ENCODE measurements at places on chromosomes 2 and 18. TPM values are rescaled to one million over a fixed set of nuclear protein-coding genes. Genes with fewer than 3 reads are reported as not detected.
A peak's percentile ranks its signal among the peaks of the same experiment; 100 is the strongest.

- no peak for DNase-seq
These were observed 36.8 kb upstream of the AQP4 start for GRCh38 chr18:26902291-26902690.

DNA sequence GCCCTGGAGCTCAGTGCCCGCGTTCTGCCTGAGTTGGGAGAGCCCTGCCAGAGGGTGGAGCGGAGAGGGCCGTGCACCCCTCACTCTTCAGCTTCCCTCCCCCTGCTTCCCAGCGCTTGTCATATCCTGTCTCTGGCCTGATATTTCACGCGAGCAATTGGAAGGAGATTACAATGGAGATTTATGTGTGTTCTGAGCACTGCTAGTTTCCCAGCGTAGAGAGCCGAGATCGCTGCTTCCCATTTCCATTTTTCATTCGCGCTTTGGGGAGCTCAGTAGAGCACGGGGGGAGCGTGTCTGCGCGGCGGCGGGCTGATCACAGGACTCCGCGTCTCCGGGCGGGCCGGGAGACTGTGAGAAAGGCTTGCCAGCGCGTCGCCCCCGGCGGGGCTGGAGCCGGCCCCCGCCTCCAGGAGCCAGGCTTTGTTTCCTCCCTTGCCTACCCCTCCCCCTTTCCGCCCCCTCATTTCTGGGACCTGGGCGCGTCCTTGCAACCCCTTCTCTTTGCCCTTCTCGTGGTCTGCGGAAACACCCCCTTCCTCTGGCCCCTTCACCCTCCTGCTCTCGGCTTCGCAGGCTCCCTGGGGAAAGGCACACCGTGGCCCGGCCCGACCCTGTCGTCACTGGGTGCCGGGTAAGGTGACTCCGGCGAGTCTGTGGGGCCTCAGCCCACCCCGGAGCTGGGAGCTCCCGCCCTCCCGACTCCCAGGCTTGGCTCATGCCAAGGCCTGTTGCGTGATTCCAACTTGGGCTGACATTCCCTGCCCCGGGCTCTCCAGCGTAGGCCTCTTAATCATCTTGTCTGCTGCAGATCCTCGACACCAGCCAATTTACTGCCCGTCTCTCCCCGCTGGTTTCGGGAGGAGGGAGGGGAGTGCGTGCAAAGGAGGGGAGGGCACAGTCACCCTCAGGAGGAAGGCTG lies 5.8 kb downstream of the DLX2 start:
- peak; percentile 37 for DNase-seq

CLEC4F gene
- not detected for polyA plus RNA-seq

DNA sequence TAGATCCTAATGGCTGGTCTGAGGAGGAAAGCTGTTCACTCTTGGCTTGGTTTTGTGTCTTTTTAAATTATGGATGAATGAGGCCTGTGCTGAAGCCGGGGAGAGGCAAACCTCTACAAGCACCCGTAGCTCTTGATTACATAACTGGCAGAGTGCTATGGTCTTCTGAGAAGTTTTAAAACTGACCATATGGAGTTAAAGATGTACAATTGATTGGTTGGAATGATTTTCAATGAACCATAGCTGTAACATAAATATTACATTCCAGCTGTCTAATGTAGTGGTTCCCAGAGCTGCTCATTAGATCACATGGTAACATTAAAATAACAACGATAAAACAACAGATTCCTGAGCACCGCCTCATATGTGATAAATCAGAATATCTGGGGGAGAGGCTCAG lies 71.1 kb upstream of the MAP4K3 start:
- DNase-seq: no peak

DNA sequence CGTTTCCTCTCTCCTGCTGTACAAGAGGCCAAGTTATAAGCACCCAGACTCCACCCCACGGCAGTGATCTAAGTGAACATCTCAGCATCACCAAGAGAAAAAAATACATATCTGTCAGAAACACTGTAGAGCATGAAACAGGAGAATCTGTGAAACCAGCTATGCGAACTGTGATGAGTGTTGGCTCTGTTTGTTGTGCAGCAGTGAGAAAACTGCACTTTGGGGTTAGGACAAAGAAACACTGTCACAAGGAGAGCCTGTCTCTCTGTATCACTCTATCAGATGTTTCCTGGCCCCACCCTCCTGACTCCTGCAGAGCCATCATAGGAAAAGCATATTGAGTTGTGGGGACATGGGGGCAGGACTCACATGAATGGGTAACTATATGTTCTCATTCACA lies 87.1 kb downstream of the LAMA3 start:
- DNase-seq: no peak

ABCG5 gene
- polyA plus RNA-seq: not detected

GRCh38 chr2:23753291-23754010 lies 173.5 kb downstream of the ATAD2B start:
- no peak for DNase-seq

VIT gene
- polyA plus RNA-seq: not detected

DNA sequence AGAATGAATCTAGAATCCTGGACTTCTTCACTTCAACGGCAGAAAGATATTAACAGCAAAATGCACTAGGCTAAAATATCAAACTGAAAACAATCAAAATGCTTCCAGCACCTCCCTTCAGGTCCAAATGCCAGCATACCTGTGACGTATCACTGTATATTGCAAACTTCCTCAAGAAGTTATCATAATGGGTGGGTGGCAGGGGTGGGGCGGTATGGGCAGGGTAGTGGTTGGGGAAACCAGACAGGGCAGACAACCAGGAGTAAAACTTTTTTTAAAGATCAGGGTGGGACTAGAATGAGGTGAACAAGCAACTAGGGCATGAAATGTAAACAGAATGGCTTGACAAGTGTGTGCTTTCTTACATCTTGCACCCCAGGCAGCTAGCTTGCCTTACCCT lies 140.9 kb downstream of the SATB2 start:
- no peak for DNase-seq

GRCh38 chr2:232013701-232014353 lies 52.3 kb downstream of the DIS3L2 start:
- DNase-seq: no peak

DNA sequence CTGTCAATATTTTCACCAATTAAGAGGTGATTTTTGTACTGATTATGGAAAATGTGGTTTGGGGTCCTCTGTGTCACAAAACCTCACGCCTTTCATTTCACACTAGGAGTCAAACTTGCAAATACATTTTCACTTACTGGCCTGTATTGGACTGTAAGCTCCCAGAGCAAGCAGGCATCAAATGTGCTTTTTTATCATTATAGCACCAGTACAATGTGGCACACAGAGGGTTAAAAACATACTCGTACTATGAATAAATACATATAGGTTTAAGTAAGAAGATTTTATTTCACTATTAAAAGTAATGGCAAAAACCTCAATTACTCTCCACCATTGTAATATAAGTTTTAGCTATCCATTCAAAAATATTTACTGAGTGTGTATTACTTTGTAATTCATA lies 56.7 kb downstream of the ABCB11 start:
- DNase-seq: no peak

GRCh38 chr2:224969633-224970260 lies 72.5 kb downstream of the DOCK10 start:
- no peak for DNase-seq

Data from CD4-positive, alpha-beta memory T cell (primary cell).